AG10803 (cell line): ENCODE measurements at places on chromosomes 3 and 15.

DNA sequence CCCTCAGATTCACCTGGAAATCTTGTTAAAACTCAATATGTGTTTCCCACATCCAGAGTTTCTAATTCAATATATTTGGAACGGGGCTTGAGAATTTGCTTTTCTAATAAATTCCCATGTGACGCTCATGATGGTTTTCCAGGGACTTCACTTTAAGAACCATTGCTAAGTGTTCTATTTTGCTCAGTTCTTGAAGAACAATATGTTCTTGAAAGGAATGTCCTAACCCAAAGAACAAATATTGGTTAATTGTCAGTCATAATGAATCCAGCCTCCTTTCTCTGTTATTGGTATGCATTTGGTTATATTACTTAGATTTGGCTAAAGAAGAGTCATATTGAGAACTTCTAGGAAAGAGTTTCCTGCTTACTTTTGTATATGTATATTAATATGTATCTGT is 4.4 kb upstream of the PLSCR2 start:
- DNase-seq, result no peak

DNA sequence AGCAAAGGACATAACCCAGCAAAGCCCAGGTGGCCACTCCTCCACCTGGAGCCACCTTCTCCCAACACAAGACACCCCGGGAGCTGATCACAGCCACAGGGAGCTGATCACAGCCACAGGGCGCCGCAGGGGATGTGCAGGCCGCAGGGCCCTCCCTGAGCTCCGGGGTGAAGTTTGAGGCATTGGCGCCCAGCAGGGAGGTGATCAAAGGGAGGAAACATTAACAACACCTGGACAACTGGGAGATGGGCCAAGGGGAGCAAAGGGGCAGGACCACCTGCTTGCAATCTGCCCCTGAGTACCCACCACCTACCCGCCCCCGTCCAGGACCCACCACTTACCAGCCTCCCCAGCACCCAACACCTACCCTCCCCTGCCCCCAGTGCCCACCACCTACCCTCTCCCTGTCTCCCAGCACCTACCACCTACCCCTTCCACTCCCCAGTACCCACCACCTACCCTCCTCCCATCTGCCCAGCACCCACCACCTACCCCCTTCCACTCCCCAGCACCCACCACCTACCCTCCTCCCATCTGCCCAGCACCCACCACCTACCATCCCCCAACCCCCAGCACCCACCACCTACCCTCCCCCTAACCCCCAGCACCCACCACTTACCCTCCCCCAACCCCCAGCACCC is 2.4 kb downstream of the UROC1 start:
- no peak for DNase-seq

- DNase-seq, result no peak
Measured at GRCh38 chr3:129621626-129622225, 15.2 kb upstream of the PLXND1 start.

- no peak for DNase-seq
Measured at GRCh38 chr3:170953736-170954135, 45.3 kb upstream of the EIF5A2 start.

DNA sequence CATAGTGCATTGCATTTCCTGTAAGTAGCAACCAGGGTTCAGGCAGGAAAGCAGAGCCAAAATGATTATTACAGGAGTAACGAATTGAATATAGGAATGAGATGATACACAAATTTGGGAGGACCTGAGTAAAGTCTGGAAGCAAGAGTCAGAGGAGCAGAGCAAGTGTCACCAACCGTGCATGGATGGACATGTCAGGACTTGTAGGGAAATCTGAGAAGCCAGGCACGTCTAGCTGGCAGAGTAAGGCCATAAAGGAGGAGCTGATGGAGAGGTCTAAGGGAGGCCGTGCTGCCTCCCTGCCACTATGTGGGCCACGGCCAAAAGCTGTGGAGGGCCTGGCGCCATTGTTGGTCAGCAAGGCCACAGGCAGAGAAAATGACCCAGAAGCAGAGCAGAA is 22.4 kb downstream of the GJD2 start:
- no peak for DNase-seq

DNA sequence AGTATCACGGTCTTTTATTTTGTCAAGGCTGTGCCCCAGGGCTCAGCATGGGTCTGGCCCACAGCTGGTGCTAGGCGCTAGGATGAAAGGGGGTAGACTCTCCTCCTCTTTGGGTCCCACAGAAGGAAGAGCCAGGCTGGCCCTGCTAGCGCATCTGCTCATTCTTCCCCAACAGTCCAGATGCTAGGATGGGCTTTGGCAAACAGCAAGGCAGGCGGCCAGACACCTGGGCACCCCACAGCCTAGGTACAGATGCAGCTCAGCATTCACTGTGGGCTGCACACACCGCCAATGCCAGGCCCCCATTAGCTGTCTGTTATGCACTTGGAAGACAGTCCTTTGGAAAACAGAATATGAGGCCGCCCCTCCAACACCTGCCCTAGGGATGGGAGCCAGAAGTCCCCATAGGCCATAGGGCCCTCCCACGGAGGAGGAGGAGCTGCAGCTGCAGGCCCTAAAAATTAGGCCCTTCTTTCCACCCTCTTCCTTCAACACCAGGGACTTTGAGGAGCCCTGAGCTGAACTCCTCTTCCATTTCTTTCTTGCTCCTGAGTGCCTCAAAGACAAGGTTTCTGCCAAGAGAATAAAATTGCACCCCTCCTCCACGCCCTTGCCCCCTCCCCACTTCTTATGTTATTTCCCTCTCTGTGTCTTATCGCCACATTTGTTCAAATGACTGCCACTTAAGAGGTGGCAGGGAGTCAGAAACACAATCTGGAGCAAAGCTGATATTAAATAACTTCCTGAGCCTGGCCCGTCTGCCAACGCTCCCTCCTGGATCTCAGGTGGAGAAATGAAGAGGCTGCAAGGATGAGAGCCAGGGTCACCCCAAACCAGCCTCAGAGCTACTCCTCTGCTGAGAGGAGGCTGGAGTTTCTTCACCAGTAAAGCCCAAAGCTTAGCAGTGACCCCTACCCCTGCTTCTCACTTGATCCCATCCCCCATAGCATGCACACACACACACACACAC is 13.7 kb downstream of the NTRK3 start:
- DNase-seq, result no peak

- peak; percentile 98 for DNase-seq
Measured at GRCh38 chr15:99476413-99477222, 89.2 kb upstream of the MEF2A start.

GRCh38 chr3:27228805-27229204 is 140.4 kb downstream of the NEK10 start:
- DNase-seq, result no peak

- peak; percentile 28 for DNase-seq
Measured at GRCh38 chr15:38684440-38685010, 119.9 kb upstream of the RASGRP1 start.
